ENCODE measurements at places on chromosomes 3 and 15.
A peak's percentile ranks its signal among the peaks of the same experiment; 100 is the strongest.

DNA sequence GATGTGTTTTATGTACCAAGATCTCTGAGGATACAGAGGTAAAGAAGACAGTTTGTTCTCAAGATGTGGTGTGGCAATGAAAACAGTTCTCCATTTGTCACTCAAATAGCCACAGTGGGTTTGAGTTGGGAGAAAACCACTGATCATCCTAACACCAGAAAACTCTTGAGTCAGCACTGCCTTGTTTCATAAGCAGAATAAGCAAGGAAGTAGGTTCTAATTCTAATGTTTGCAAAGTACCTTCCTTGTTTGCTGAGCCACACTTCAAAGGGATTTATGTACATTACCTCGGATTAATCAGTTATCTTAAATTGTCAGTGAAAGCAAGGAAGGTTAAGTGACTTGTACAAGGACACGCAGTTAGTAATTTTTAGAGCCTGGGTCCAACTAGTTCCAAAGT lies 107.8 kb upstream of the BOC start:
- DNase-seq = no peak

DNA sequence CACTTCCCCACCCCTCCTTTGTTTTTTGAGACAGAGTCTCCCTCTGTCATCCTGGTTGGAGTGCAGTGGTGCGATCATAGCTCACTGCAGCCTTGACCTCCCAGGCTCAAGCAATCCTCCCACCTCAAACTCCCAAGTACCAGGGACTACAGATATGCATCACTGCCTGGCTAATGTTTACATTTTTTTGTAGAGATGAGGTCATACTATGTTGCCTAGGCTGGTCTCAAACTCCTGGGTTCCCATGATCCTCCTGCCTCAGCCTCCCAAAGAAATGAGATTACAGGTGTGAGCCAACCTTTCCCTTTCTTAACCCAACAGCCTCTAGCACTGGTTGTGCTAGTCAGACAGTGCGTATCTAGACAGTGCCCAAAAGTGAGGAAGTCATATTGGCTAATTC lies 6.4 kb upstream of the GATM start:
- DNase-seq = no peak

GRCh38 chr15:72502220-72502809 lies 28.2 kb downstream of the ARIH1 start:
- DNase-seq = no peak

DNA sequence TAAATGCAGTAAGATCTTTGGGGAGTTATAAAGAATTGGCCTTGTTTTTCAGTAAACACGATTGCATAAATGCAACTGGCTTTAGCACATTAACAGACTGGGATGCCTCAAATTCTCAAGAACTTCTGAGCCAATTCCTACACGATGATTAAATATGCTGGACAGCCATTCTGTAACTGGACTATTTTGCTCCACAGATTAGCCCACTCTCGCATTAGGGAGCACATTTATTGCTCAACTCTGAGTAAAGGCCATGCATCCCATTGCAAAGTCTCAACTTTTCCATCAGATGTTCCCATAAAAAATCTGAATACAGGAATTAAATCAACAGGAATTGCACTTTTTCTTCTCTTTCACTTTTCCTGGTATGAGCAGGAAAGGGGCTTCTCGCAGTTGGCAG lies 66.7 kb upstream of the PRICKLE2 start:
- no peak for DNase-seq

DNA sequence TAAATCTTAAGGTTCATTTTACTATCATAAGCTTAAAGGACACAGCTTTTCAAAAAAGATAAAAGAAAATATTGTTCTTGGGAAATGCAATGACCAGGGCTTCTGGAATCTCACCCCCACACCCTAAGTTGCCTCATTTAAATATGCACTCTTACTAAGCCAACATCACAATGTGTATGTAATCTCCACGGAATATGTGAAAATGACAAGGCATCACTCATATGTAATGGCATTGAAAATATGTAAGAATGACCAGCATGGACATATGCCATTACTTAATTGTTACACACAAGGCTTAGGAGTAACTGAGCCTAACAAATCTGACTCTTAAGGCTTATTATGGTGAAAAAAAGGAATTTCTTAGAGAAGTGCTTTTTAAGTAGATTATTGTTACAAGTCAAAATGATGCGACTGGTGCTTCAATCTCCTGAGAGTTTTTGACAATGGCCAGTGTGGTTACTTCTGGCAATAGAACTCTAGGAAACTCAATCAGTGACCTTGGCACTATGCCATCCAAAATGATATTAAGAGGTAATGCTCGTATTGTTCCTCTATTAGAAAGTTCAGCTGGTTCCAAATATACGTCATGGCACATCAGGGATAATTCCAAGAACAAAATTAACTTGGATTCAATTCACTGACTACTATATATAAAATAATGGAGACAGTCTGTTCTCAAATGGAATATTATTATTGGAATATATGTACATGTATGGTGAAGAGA lies 290.0 kb upstream of the PLSCR5 start:
- DNase-seq = no peak

DNA sequence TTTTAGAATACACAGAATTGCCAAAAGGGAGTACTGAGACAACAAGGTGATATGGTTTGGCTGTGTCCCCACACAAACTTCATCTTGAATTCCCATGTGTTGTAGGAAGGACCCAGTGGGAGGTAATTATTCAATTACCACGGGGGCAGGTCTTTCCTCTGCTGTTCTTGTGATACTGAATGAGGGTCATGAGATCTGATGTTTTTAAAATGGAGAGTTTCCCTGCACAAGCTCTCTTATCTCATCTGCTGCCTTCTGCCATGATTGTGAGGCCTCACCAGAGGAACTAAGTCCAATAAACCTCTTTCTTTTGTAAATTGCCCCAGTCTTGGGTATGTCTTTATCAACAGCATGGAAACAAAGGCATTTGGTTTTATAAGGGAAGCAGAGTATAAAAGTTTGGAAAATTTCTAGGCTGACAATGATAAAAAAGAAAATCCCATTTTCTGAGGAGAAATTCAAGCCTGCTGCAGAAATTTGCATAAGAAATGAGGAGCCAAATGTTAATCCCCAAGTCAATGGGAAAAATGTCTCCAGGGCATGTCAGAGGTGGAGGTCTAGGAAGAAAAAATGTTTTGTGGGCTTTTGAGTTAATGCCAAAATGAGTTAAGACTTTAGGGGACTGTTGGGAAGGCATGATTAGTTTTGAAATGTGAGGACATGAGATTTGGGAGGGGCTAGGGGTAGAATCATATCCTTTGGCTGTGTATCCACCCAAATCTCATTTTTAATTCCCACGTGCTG lies 130.5 kb upstream of the THRB start:
- no peak for DNase-seq

GRCh38 chr3:45792036-45792435 lies 4.3 kb downstream of the SLC6A20 start:
- DNase-seq = no peak

DNA sequence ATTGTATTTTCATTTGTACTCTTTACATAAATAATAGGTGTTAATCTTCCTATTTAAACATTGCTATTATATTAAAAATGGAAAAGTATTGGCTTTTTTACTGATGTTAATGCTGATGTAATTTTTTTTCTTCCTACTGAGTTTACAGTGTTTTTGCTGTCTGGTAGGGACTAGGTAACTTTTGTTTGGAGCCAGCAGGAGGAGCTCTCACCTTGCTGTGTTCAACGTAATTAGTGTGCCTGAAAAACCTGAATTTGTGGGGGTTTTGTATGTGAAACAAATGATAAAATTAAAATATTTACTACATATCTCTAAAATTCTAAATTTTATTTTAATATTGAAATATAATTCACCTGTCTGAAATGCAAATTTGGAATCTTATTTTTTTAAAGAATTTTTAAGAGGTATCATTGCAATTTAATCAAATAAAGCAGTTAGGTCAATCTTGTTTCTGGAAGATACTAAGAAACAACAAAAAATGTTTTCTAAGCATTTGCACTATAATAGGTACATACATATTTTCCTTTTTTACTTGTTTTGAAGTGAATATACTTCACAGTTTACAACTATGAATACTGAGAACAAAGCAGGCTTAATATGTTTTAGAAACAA lies 48.8 kb downstream of the EPHA6 start:
- DNase-seq = peak; percentile 73

GRCh38 chr3:119343719-119344118 lies 49.5 kb downstream of the ARHGAP31 start:
- no peak for DNase-seq

GRCh38 chr3:97037294-97037943 lies 223.0 kb downstream of the EPHA6 start:
- DNase-seq = no peak

GRCh38 chr3:16366581-16366980 lies 101.6 kb downstream of the OXNAD1 start:
- DNase-seq = no peak

GRCh38 chr15:41892621-41893421 lies 1.0 kb downstream of the SPTBN5 start:
- peak; percentile 20 for DNase-seq

GRCh38 chr15:101573951-101574350 lies 78.2 kb downstream of the TM2D3 start:
- no peak for DNase-seq

DNA sequence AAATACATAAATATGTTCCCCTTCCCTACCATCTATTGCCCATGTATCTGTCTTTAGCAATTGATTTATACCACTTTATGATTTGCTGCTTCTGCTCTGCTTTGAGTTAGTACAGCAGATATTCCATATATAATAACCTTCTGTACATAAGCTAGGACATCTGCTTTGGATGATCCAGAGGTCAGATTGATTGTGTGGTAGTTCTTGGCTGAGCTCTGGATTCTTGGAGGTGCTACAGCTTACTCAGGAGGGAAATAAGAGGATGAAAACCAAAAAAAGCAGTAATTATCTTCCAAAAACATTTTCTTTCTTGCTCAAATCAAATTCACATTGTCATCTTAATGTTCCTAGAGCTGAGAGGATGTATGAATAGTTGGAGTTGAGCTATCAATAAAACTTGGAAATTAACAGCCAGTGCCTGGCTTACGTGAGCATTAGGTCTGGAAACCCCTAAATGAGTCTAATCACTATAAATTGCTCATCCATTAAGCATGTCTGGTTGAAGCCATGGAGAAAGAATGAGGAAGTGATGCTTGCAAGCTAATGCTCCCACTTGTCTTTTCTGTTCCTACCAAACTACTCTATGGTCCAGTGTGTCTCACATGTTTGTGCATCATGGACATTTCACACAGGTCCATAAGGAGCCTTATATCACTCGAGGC lies 36.3 kb upstream of the TMEM42 start:
- no peak for DNase-seq

DNA sequence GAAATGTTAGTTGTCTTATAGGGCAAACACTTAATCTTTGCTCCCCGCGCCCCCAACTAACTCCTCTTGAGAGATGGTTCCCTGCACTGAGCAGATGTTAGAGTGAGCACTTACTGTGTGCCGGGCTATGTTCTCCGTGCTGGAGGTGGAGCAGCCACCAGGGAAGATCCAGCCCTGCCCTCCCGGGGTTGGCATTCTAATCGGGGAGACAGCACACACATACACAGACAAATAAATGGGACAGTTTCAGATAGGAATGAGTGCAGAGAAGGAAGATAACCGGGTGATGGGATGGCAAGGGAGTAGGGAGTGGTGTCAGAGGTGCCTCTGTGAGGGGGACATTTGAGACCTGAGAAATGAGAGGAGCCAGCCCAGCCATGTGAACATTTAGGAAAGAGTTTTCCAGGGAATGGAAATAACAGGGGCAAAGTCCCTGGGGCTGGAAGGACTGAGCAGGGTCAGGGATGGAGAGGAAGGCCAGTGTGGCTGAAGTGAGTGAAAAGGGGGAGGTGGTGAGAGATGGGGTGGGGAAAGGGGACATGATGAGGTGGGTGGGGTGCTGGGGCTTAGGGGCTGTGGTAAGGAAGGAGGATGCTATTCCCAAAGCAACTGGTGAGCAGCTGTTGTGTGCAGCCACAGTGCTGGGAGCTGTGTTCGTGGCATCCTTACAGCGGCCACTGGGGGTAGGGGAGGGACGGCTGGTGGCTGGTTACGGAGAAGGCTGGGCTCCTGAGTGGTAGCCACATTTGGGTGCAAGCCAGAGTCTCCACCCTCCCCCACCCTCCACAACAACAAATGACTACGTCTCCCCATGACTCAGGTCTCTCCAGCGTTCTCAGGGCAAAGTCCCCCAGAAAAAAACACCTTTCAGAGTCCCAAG lies 15.4 kb upstream of the FGD5 start:
- DNase-seq = no peak

DNA sequence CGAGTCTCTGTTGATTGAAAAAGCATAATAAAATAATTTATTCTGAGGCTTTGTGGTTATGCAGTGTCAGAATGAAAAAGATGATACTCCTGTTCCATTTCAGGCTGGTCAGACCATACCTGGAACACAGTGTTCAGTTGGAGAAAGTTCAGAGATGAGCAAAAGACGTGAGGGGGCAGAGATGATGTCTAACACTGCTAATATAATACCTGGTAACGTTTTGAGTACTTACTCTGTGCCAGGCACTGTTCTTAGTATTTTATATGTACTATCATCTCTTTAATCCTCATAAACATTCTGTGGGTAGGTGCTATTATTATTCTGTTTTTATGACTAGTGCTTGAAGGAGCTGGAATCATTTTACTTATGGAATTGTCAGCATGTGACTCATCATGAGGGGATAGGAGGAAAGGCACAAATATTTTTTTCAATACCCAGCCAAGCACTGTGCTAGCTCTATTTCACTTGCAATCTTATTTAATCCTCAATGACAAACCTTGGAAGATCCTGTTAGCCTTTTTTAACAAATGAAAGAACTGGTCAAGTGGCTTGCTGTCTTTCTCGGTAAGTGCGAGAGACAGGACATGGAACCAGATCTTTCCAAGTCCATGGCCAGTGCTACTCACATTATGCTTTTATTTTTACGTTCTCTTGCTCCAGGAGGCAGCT lies 31.8 kb downstream of the IQGAP1 start:
- no peak for DNase-seq

- no peak for DNase-seq
These were observed 54.8 kb upstream of the POMGNT2 start for GRCh38 chr3:43160664-43161063.

DNA sequence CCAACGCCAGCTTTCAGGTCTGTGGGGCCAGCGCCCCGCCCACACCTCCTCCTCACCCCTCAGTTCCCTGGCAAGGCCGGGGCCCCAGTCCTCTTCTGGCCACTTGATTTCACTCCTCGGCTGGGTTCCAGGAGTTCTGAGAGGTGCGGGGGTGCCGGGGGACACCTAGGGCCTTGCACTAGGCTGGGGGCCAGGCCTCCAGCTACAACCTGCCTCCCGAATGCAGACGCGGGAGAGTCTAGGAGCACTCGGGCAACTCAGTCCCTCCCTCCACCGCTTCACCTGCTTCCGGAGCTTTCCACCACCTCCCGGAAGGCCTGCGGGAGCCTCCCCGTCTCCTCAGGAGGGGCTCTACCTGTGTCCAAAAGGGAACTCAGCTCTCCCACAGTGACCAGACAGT lies 35.6 kb downstream of the TNK2 start:
- DNase-seq = no peak

GRCh38 chr3:67685499-67685898 lies 31.1 kb upstream of the SUCLG2 start:
- DNase-seq = no peak

GRCh38 chr15:67413770-67414390 lies 107.1 kb upstream of the C15orf61 start:
- no peak for DNase-seq

- no peak for DNase-seq
These were observed 11.8 kb upstream of the RIOX2 start for GRCh38 chr3:97983933-97984491.

- no peak for DNase-seq
These were observed 35.6 kb downstream of the CTSH start for GRCh38 chr15:78909160-78909695.

- DNase-seq = no peak
These were observed 142.6 kb downstream of the PLCL2 start for GRCh38 chr3:17027318-17027717.

- no peak for DNase-seq
These were observed 53.7 kb downstream of the DHX30 start for GRCh38 chr3:47856669-47857068.
